Renal pelvis (tissue), 12 donors: ENCODE measurements at places on chromosomes 7 and 10.

- DNase-seq, result no peak
These were observed 213.3 kb downstream of the CUX1 start for GRCh38 chr7:102030696-102031095.

- DNase-seq, result no peak
These were observed 994.9 kb downstream of the REEP3 start for GRCh38 chr10:64515970-64516699.

GRCh38 chr7:13541326-13541725 is 448.1 kb downstream of the ETV1 start:
- no peak for DNase-seq

- no peak for DNase-seq
These were observed 6.1 kb downstream of the CHRM2 start for GRCh38 chr7:136874393-136875032.

DNA sequence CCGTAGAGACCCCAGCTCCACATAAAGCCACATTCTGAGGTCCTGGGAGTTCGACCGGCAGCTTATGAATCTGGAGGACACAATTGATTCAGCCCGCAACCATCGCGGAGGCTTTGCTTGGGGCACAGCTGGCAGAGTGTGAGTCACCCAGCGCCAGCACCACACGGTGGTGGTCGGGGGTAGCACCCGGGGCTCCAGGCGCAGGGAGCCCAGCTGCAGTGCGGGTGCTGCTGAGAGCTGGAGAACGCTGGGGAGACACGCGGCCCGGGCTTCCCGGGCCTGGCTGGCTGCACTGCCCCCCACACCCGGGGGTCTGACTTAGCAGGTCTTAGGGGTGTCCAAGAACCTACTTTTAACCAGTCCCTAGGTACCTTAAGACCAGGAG is 87.9 kb downstream of the PAXIP1 start:
- no peak for DNase-seq

DNA sequence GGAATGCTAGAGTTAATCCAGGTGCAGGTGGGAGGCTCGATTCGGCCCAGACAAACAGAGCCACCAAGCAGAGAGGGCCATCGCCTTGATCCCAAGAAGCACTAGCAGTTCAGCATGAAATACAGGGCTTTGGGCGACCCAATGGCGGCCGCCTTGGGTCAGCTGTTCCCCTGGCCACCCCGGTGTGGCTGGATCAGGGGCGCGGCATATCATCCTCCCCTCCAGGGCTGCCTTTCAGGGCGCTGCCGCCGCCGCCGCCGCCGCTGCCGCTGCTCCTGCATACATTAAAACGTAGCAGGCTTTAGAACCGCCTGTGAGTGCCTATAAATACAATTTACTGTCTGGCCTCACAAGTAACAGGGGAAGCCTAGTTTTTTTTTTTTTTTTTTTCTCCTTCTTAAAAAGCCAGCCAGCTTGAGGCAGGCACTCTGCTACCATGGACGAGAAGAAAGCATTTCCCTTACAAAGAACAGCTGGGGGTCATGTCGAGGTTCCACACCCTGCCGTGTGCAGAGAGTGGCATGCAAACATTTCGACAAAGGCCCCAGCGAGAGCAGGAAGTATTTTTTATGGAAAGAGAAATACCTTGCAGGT is 57.7 kb upstream of the EFCAB10 start:
- peak; percentile 69 for DNase-seq

DNA sequence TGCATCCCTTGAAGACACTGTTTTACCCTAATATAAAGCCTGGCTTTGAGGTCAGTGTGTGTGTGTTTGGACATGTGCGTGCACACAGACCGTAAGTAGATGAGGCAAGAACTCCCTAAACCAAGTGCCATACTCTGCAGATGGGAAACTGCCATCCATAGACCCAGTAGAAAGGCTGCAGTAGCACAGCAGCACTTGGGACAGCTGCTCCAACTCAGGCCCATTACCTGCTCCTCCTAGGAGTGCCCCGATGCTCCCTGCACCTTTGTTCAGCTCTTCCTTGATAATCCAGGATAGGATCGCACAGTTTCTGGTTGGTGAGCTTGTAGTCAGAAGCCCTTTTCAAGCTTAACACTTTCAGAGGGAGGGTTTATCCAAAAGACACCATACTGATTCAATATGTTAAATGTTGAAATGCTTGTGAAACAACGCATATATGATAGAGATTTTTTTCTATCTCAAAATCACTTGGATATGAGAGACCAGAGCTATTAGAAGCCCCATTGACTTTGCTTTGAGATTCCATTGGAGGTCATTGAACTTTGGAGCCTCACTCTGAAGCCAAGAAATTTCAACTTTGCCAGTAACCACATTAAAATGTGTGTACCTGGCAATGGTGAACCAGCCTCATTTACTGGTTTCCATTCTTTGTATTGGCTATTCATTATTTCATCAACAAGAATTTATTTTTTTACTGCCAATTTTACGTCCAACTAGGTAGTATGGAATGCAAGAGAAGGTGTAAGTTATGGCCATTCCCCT is 757.0 kb upstream of the GALNT17 start:
- DNase-seq, result no peak

- DNase-seq, result no peak
These were observed 47.3 kb downstream of the PNLIPRP2 start for GRCh38 chr10:116668018-116668417.

DNA sequence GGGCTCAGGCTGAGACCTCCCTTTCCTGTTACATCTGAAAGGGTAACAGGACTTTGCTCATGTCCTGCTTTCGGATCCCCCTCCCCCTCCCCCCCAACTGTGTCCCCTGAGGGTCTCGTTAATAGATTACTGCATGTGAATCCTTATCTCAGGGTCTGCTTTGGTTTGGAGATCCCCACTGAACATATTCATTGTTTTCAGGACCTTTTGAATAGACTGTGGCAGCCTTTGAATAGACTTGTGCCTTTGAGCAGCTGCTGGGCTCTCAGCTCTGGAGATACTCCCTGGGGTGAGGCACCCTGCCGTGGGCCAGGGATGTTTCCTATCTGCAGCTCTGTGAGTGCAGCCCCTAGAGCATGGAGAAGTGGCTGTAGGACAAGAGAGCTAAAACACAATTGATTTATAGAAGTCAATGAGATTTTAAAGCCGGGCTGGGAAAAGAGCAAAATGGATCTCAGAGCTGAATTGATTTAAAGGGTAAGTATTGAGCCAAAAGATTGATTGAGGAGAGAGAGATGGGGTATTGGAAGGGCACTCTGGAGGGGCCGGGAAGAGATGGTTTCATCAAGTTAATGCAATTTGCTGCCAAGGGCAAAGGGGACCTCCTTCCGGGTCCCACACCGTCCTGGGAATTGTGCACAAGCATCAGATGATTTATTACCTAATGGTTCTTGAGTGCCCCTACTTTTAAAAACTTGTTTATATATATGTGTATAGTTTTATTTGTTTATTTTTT is 9.9 kb downstream of the ARHGAP22 start:
- no peak for DNase-seq

- DNase-seq, result no peak
These were observed 24.9 kb downstream of the SFR1 start for GRCh38 chr10:104146882-104147281.

DNA sequence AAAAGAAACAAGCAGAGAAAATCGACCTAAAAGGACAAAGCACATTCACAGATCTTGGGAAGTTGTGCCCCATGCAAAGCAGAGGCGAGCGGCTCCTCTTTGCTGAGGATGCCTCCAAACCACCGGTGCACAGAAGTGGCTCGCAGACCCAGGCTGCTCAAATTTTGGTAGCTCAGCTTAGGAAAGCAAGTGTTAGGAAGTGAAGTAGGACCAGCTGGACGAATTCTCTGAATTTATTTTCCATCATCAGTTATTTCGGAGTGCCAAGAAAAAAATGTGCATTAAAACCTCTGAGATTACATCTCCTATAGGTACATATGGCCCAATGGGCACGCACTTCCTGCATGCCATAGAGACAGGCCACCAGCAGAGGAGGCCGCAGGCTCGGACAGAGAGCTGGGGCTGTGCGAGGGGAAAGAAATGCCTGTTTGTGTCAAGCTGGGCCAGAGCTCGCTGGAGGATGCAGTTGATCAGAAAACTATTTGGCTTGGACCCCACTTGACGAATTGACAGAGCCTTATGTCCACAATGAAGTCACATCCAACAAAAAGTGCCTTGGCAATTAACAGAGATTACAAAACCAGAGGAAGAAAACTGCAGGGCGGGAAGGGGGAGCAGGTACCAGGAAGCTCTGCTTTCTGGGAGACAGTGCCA is 122.3 kb upstream of the LYZL2 start:
- DNase-seq, result no peak

- no peak for DNase-seq
These were observed 36.1 kb upstream of the MDFIC start for GRCh38 chr7:114885836-114886235.

DNA sequence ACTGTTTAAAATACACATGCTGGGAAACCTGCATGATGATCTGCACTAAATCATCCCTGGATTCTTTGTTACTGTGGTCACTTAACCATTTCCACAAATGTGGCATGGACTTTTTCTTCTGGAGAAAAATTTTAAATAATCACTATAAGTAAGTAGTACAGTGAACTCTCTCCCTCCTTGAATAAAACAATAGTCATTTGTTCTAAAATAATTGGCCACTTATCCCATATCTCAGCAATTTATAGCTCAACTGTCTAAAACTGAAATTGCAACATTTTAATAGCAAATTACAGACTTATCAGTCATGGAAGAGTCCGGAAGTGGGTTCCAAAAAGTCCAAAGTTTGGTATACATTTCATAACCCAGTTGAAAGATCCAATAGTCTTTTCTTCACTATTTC is 90.9 kb downstream of the MTERF1 start:
- no peak for DNase-seq

- no peak for DNase-seq
These were observed 88.8 kb upstream of the INSIG1 start for GRCh38 chr7:155208681-155209477.

GRCh38 chr10:44995914-44996669 is 4.6 kb upstream of the ZNF22 start:
- DNase-seq, result no peak

- no peak for DNase-seq
These were observed 44.8 kb downstream of the BMPER start for GRCh38 chr7:33950047-33950714.

DNA sequence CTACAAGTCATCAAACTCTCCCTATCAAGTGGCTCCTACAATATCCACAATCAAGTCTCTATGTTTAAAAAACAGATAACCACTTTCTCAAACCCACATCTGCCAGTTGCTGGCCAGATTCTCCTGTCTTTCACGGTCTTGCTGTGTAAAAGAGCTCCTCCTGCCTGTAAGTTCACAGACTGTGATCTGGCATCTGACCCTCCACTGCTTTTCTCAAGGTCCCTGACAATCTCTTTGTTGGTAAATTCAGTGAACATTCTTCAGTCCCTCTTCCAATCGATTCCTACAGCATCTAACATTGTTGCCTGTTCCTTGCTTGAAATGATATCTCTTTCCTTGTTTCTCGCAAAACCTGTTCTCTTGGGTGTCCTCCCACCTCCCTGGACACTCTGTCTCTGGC is 18.5 kb upstream of the LMOD2 start:
- no peak for DNase-seq

DNA sequence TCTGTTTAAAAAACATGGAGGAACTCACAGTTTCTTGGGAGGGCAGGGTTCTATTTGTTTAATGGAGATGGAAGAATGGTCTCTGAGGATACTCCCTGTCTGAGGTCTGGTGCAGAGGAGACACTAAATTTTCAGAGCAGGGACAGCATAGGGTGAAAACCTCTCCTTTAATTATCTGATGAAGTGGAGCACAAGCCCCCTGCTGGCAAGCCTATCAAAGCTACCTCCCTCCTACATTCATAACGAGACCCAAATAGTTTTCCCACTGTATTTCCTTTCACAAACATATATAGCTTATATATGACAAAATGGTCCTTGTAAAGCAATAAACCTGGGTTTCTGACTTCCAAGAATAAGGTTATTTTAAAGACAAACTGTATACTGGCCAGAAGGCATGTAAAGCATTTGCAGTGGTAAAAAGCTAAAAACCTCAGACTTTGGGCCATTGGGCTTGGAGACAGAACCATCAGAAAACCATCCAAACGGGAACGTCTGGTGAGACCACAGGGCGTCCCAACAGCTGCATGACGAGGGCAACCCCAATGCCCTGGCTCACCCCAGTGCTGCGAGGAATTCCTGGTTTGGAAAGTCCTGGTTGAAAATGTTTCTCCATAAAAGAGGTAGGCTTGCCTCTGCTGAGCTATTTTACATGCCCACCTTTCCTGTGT is 201.3 kb downstream of the FANK1 start:
- no peak for DNase-seq

DNA sequence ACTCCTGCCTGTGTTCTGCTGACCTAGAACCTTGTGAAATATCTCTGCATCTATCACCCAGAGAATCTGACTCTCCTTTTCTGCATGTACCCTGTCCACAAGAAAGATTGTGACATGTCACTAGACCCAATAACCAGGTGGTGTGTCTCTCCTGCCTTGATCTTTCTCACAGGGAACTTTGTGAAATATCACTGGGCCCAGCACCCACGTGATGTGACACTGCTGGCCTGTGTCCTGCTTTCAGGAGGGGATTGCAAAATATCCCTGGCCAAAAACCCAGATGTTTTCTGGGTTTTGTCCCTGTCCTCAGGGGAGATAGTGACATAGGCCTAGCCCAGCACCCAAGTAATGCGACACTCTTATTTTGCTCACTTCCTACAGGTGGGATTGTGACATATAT is 10.1 kb upstream of the ZNF107 start:
- DNase-seq, result no peak

DNA sequence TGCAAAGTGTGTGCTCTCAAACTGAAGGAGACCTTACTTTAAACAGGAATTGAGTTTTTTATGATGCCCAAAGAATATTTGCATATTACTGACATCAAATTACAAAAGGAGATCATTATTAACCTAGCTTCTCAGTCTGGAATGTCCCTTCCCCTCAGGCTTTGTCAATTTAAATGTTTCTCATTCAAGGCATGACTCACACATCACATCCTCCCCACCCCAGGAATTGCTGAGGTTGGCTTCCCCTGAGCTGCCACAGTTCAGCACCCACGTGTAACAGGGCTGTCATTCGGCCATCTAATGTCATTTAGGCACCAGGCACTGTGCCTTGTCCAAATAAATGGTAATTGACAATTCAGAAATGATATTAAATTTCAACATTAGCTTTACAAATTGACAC is 305.9 kb upstream of the MGMT start:
- peak; percentile 55 for DNase-seq

GRCh38 chr7:34838329-34838728 is 180.3 kb downstream of the NPSR1 start:
- no peak for DNase-seq

DNA sequence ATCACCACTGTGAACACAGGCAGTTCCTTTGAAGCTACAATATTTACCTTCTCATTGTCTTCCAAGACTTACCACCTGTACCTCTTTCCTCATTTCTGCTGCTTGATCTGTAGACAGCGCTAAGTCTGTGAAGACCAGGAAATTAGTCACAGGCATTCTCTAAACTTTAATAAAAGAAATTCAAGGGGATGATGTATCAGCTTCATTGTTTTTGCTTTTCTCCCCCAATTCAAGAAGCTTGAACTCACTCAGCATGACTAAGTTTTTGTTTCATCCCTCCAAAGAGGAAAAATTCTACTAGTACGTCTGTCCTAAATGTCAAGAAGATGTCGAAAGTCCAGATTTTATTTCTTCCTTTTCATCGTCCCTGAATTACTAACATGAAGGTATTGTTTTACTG is 75.3 kb upstream of the PPP1R9A start:
- DNase-seq, result no peak
